ENCODE measurements at places on chromosomes 12 and 14. TPM values are rescaled to one million over a fixed set of nuclear protein-coding genes. Genes with fewer than 3 reads are reported as not detected.

Gene DPPA3
- not detected for polyA plus RNA-seq

Gene PLA2G1B
- not detected for polyA plus RNA-seq

Gene GLT8D2
- 61.9 TPM for polyA plus RNA-seq

Gene MYO1A
- 0.01 TPM for polyA plus RNA-seq

Gene FOXM1
- polyA plus RNA-seq: 71.3 TPM

Gene FGF23
- polyA plus RNA-seq: not detected

Gene C1RL
- polyA plus RNA-seq: 26.8 TPM

Gene STK38L
- 8.9 TPM for polyA plus RNA-seq

Gene IL26
- polyA plus RNA-seq: 0.07 TPM

Gene AICDA
- polyA plus RNA-seq: not detected

Gene NKX2-1
- not detected for polyA plus RNA-seq

Gene LRFN5
- 0.14 TPM for polyA plus RNA-seq

Gene RERG
- polyA plus RNA-seq: 0.57 TPM

Gene PLEKHH1
- polyA plus RNA-seq: 0.10 TPM

Gene WSCD2
- polyA plus RNA-seq: not detected

Gene SAMD15
- 0.69 TPM for polyA plus RNA-seq

Gene TTLL5
- 16.1 TPM for polyA plus RNA-seq

Gene CLEC14A
- 8.3 TPM for polyA plus RNA-seq

Gene POLE2
- polyA plus RNA-seq: 18.6 TPM

Gene PTPN21
- 13.7 TPM for polyA plus RNA-seq

Gene TIGAR
- 20.7 TPM for polyA plus RNA-seq

Gene MMP19
- 21.8 TPM for polyA plus RNA-seq

Gene ITGB7
- 0.15 TPM for polyA plus RNA-seq

Gene NRL
- 0.49 TPM for polyA plus RNA-seq

Gene RHOJ
- polyA plus RNA-seq: 10.4 TPM

Gene ABCD2
- 0.14 TPM for polyA plus RNA-seq

Gene RTN1
- polyA plus RNA-seq: 0.35 TPM

Data from fibroblast of lung (primary cell).